ENCODE measurements at places on chromosomes 11 and 22. TPM values are rescaled to one million over a fixed set of nuclear protein-coding genes. Genes with fewer than 3 reads are reported as not detected.

GRCh38 chr11:44575288-44575672, 9.8 kb downstream of the CD82 start:
- DNase-seq: peak; percentile 70

DNA sequence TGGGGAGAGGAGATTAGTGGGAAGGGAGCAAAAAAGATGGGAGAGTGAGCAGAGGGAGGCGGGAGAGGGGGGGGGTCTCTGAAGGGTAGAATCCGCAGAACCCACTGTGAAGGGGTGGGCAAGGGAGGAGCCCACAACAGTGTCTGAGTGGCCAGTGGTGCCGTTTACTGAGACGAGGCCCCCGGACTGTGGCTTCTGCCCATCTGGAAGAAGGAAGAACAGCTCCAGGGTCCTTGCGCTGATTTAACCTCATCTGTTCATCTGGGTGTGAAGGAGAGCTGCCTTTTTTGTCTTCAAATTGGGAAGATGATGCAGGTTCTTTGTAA, 45.7 kb upstream of the ANO1 start:
- DNase-seq: no peak

DNA sequence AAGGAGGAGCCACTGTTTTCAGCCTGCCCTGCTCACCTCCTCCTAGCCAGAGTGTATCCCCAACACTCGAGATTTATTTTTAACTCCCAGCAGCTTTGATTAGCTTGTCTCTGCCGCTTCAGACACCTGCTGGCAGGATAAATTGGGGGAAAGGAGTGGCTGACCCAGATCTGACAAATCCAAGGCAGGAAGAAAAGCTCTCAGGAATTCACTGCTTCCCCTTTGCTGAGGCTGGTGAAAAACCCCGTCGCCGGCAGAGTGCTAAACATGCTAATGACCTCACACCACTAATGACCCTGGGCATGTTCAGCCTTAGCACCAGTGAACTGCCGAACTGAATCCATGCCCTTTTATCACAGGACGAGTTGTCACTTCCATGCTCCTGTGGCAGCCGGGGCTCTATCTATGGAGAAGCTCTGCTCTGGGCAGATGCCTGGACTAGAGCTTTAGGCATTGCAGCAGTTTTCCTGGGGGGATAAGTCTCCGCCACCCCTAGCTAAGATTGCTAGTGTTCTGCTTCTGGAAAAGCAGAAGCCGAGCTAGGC, 52.2 kb downstream of the FEZ1 start:
- DNase-seq: no peak

DNA sequence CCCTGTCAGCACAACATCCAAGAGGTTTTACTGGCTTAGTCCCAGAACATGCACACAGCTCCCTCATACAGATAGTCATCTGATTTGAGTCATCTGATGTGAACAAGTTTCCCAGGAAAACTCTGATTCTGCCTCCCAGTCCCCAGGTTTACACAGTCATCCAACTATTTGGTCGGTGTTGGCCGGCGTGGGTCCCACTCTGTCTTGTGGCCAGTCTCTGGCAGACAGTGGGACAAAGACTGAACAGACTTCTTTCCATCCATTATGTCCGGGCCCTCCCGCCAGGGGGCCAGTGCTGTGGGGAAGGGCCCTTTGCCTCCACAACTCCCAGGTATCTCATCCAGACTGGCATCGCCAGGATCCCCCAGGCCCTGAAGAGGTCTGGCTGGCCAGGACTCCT, 60.0 kb downstream of the BTG4 start:
- DNase-seq: no peak

GRCh38 chr11:79352349-79352703, 88.5 kb downstream of the TENM4 start:
- DNase-seq: no peak

- DNase-seq: no peak
Observed at GRCh38 chr11:115411120-115411519, 93.1 kb downstream of the CADM1 start.

The SLC29A2 gene
- total RNA-seq: 9.0 TPM

The PNPLA5 gene
- not detected for total RNA-seq

The UBQLNL gene
- 0.19 TPM for total RNA-seq

The CHRM1 gene
- not detected for total RNA-seq

All from activated naive CD8-positive, alpha-beta T cell treated with anti-CD3 and anti-CD28 coated beads for 36 hours (primary cell).